ENCODE measurements at places on chromosomes 6 and 20. TPM values are rescaled to one million over a fixed set of nuclear protein-coding genes. Genes with fewer than 3 reads are reported as not detected.

The TBXT gene
- total RNA-seq = not detected

The GPR63 gene
- total RNA-seq = 8.6 TPM

The OXT gene
- not detected for total RNA-seq

The TOP1 gene
- 31.0 TPM for total RNA-seq

The STX11 gene
- total RNA-seq = 0.49 TPM

The PCK1 gene
- under 0.01 TPM for total RNA-seq

The TULP1 gene
- under 0.01 TPM for total RNA-seq

The HLA-DMB gene
- total RNA-seq = 0.49 TPM

The BTN2A1 gene
- 11.1 TPM for total RNA-seq

The IYD gene
- total RNA-seq = not detected

The OR2B6 gene
- total RNA-seq = not detected

The MCUR1 gene
- 25.8 TPM for total RNA-seq

The DZANK1 gene
- 4.9 TPM for total RNA-seq

The SIRPD gene
- total RNA-seq = not detected

The CENPQ gene
- 5.2 TPM for total RNA-seq

The CASP8AP2 gene
- 35.9 TPM for total RNA-seq

The REV3L gene
- total RNA-seq = 93.9 TPM

The ZC3H12D gene
- total RNA-seq = 0.74 TPM

The LINC00237 gene
- 2.7 TPM for total RNA-seq

The PGC gene
- 0.49 TPM for total RNA-seq

The NKX2-2 gene
- 0.98 TPM for total RNA-seq

The ULBP2 gene
- total RNA-seq = 4.4 TPM

The MLIP gene
- total RNA-seq = 5.9 TPM

The PTGIS gene
- total RNA-seq = 4.9 TPM

The NKAPL gene
- 0.98 TPM for total RNA-seq

The TRIM10 gene
- total RNA-seq = 0.25 TPM

The TINAG gene
- total RNA-seq = 0.25 TPM

The KIAA0408 gene
- 114 TPM for total RNA-seq

The HLA-DPA1 gene
- total RNA-seq = 0.49 TPM

The WASF1 gene
- total RNA-seq = 116 TPM

The GHRH gene
- total RNA-seq = not detected

The SRSF12 gene
- total RNA-seq = 27.5 TPM

The HCK gene
- total RNA-seq = 2.5 TPM

The SLC35D3 gene
- 0.25 TPM for total RNA-seq

The MDFI gene
- total RNA-seq = 8.4 TPM

The ANKRD6 gene
- total RNA-seq = 36.4 TPM

The VGLL2 gene
- not detected for total RNA-seq

The BRD2 gene
- total RNA-seq = 68.6 TPM

The WFDC12 gene
- total RNA-seq = not detected

The TUBB2B gene
- 2,668 TPM for total RNA-seq

The C6orf132 gene
- total RNA-seq = under 0.01 TPM

The PRSS16 gene
- not detected for total RNA-seq

The CENPB gene
- total RNA-seq = 31.0 TPM

The SLC17A4 gene
- total RNA-seq = under 0.01 TPM

The SCRT2 gene
- total RNA-seq = 4.7 TPM

The OPRM1 gene
- total RNA-seq = 0.98 TPM

The PRDM1 gene
- 1.7 TPM for total RNA-seq

The LRP11 gene
- total RNA-seq = 17.9 TPM

The MCCD1 gene
- not detected for total RNA-seq

The PKIB gene
- 2.0 TPM for total RNA-seq

The MAFB gene
- total RNA-seq = 11.1 TPM

The CHMP4B gene
- 36.4 TPM for total RNA-seq

The PPIL4 gene
- 31.0 TPM for total RNA-seq

The TAAR1 gene
- total RNA-seq = not detected

The ADGB gene
- total RNA-seq = 0.25 TPM

Measured in temporal lobe (tissue), 4 donors.